ENCODE measurements at places on chromosomes 13 and 19.
A peak's percentile ranks its signal among the peaks of the same experiment; 100 is the strongest.

GRCh38 chr13:31945202-31945961 is 86.2 kb upstream of the FRY start:
- DNase-seq = peak; percentile 89

- DNase-seq = no peak
Measured at GRCh38 chr19:53826876-53827275, 2.8 kb upstream of the NLRP12 start.

DNA sequence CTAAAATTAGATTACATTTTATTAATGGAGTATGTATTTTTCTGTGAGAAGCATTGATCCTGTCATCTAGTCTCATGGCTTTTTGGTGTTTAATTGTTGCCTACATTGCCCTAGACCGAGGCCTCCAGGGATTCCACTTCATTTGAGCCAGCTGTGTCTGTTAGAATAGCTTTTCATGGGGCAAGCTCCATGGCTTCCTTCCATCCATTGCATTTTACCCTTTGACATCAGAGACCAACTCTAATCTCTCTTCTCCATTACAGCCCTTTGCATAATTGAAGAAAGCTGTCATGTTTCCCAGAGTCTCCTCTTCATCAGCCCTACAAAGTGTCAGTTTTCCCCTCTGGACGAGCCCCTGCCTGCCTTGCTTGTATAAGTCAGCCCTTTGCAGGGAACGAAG is 70.6 kb downstream of the MTUS2 start:
- no peak for DNase-seq

GRCh38 chr19:15479391-15480345 is at the start of gene PGLYRP2:
TSS of gene PGLYRP2 (minus strand) at chr19:15479501. CDS start at chr19:15479371, 130 bp downstream.
- no peak for DNase-seq

GRCh38 chr13:101931186-101931585 is 470.7 kb downstream of the FGF14 start:
- DNase-seq = no peak

GRCh38 chr13:90105849-90106496 is 1241.5 kb upstream of the MIR17HG start:
- no peak for DNase-seq

DNA sequence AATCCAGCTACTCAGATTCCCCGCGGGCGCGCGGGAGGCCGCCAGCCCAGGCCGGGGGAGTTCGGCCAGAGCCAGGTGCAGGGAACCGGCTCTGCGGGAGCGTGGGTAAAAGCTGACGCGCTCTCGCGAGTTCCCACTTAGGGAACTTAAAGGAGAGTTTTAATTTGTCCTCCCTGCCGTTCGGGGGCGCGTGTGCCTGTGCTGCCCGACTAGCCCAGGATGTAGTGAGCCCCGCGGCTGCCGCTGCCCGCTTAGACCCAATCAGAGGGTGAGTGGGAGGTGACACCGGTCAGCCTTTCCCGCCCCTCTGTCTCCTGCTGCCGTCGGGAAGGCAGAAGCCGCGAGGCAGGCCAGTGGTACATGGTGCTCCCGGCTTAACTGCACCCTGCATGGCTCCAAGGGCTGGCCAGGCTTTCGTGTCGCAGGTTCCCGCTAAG is 36.0 kb upstream of the NEK3 start:
- peak; percentile 53 for DNase-seq

DNA sequence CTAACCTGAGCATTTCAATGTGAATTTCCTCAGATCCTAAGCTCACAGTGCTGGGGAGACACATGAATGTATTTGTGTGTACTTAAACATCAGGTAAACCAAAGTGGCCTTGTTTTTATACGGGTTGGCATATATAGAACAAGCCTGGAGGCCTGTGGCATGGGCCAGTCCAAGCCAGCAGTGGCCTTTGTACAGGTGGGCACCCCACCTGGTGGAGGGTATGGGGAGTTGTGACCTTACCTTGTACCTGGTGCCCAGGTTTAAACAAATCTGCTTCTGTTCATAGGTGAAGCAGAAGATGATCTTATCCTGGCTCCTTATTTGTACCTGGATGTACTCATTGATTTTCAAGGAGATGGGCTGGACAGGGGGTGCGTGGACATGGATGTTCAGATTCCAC is 71.0 kb downstream of the ERICH6B start:
- no peak for DNase-seq

GRCh38 chr19:7251494-7251893 is 42.7 kb downstream of the INSR start:
- DNase-seq = no peak

GRCh38 chr13:114200399-114200911 is 21.4 kb downstream of the CFAP97D2 start:
- no peak for DNase-seq

GRCh38 chr19:18967358-18968146 is 26.5 kb upstream of the HOMER3 start:
- DNase-seq = peak; percentile 76

GRCh38 chr19:51891193-51891747 is 3.5 kb upstream of the ZNF577 start:
- DNase-seq = no peak

- DNase-seq = no peak
Measured at GRCh38 chr13:45521297-45521696, 56.6 kb downstream of the COG3 start.

GRCh38 chr19:5707576-5708575 is 12.1 kb downstream of the LONP1 start:
- DNase-seq = no peak

DNA sequence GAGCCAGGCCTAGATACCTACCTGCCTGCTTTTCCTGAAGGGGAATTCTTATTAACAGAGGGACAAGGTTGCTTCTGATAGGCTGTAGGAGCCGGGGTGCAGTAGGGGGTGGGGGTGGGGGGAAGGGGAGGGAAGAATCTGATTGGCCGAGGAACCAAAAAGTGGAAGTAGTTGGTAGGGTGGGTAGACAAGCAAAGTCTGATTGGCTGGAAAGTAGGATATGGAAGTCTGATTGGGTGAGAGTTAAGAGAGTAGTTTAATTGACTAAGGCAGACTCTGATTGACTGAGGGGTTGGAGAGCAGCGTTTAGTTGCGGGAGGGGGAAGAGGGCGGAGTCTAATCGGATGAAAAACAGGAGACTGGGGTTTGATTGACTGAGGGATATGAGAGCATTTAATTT is 9.4 kb upstream of the CYP4F22 start:
- DNase-seq = no peak

DNA sequence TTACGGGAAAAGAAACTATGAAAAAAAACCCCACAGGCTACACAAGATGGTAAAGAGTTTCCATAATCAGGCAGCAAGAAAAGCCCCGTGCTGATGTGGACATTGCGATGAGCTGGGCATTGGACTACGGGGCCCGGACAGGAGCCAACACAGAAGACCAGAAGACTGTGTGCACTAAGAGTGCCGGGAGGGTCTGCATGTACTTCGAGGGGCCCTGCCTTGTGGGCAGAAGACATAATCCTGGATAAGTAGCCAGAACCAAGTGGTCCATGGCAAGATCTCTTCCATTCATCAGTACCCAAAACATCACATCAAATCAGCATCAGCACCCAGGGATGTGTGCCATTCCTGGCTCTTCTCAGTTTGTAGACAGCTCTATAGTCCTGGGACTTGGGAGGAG is 317.8 kb downstream of the FGF9 start:
- DNase-seq = no peak

GRCh38 chr13:102293723-102294122 is 108.1 kb downstream of the FGF14 start:
- DNase-seq = no peak

DNA sequence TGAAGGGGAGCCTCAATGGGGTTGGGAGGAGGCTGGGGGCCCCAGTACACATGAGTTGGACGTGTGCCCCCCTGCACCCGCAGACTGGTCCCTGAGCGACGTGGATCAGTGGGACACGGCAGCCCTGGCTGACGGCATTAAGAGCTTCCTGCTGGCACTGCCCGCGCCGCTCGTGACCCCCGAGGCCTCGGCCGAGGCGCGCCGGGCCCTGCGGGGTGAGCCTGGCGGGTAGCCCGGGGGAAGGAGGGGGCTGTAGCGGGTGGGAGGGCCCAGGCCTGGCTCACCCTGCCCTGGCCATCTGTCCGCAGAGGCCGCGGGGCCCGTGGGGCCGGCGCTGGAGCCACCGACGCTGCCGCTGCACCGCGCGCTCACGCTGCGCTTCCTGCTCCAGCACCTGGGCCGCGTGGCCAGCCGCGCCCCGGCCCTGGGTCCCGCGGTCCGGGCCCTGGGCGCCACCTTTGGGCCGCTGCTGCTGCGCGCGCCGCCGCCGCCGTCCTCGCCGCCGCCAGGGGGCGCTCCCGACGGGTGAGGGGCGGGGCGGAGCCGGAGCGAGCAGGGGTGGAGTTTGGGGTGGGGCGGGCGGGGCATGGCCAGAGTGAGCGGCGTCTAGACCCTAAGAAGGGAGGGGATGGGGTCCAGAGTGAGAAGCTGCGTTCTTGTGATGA is 8.1 kb downstream of the PIK3R2 start:
- no peak for DNase-seq

- no peak for DNase-seq
Measured at GRCh38 chr19:35433448-35433847, 14.6 kb upstream of the FFAR2 start.

DNA sequence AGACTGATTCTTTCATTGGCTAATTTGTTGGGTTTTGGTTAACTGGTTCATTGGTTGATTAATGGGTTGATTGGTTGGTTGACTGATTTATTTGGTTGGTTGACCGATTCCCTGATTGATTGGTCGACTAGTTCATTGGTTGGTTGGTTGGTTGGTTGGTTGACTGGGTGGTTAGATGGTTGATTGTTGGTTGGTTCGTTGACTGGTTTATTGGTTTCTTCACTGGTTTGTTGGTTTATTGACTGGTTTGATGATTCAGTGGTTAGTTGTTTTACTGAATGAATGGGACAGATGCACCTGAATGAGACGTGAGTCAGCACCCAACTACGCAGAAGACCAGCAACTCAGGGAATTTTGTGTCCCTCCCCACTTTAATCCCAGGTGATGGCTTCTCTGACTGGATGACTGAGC is 2.7 kb upstream of the NUP62 start:
- peak; percentile 31 for DNase-seq

DNA sequence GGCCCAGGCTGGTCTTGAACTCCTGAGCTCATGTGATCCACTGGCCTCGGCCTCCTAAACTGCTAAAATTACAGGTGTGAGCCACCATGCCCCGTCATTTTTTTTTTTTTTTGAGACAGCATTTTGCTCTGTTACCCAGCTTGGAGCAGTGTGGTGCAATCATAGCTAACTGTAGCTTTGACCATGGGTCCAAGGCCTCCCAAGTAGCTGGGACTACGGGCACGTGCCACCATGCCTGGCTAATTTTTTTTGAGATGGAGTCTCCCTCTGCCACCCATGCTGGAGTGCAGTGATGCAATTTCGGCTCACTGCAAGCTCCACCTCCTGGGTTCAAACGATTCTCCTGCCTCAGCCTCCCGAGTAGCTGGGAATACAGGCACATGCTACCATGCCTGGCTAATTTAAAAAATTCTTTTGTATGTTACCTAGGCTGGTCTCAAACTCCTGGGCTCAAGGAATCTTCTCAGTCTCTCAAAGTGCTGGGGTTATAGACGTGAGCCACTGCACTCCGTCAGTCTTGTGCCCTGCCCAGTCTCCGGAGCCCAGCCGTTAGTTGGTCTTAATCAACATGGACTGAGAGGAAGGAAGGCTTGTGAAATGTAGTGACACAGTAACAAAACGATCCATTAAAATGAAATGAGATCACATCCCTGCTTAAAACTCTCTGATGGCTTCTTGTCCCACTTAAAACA is 1.4 kb upstream of the LRG1 start:
- no peak for DNase-seq

- DNase-seq = no peak
Measured at GRCh38 chr13:37450276-37450675, 148.3 kb downstream of the POSTN start.

- no peak for DNase-seq
Measured at GRCh38 chr19:29817316-29817715, 5.5 kb downstream of the CCNE1 start.
